AG10803 (cell line): ENCODE measurements at places on chromosomes 6 and 20.

DNA sequence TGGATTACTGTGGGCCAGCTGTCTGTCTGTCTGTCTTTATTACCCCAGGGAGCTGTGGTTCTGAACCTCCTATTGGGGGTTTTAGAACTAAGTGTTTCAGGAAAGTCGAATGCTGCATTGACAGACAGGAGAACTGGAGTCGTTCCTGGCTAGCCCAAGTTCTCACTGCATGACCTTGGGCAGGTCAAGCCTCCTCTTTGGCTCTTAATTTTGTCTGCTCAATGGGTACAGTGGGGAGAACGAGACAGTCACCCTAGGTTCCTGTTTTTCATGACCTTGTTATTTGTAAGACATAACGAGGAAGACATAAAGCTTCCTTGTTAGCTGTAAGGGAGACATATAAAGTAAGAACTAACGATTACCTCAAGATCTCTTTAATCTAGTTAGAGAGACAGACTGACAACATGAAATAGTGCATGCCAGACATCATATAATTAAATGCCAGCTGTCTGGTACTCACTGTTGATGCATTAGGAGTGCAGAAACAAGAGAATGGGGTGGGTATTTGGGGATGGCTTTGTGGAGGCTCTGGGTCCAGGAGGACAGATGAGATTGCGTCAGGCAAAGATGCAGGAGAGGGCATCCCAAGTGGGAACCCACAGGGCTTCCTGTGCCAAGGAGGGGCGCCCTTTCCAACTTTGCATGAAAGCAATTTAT lies 3.7 kb upstream of the CCDC167 start:
- DNase-seq, result no peak

DNA sequence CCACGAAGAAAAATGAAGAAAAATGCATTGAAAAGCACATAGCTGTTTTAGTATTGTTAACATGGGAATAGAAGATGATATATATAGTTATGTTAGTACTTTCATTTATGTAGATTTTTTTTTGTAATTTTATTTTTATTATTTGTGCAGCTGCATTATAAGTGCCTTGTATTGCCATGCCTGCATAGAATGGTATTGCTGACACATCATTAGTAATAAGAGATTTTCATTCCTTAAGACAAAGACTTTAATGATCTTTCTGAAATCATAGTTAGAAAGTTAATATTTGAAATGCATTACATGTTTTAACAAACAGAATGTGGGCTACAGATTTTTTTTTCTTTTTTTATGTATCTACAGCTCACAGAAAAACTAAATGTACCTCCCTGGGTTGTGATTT lies 506.5 kb downstream of the NKAIN2 start:
- DNase-seq, result no peak

- peak; percentile 51 for DNase-seq
These were observed 22.2 kb downstream of the SAMHD1 start for GRCh38 chr20:36929290-36929689.

- DNase-seq, result no peak
These were observed 76.2 kb downstream of the PLCB1 start for GRCh38 chr20:8208226-8208625.

DNA sequence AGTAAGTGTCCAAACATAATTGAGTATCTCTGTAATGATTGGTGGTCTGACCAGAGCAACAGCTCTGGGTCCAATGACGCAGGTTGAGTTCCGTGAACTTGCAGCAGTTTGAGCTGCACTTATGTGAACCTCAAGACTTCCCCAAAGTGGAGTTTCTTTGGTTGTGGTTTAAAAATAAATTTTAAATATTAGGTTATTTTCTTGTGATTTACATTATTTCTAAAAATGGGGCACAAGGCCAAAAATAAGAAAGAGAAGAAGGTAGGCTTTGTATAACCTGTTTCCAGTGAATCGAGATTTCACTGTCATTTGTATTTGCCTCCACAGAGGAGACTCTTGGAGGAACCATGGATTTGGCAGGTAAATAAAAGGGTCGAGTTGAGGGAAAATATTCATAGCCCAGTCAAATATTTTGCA lies 166.4 kb upstream of the ZNF217 start:
- DNase-seq, result no peak
